ENCODE measurements at places on chromosomes 5 and 9. TPM values are rescaled to one million over a fixed set of nuclear protein-coding genes. Genes with fewer than 3 reads are reported as not detected.

DNA sequence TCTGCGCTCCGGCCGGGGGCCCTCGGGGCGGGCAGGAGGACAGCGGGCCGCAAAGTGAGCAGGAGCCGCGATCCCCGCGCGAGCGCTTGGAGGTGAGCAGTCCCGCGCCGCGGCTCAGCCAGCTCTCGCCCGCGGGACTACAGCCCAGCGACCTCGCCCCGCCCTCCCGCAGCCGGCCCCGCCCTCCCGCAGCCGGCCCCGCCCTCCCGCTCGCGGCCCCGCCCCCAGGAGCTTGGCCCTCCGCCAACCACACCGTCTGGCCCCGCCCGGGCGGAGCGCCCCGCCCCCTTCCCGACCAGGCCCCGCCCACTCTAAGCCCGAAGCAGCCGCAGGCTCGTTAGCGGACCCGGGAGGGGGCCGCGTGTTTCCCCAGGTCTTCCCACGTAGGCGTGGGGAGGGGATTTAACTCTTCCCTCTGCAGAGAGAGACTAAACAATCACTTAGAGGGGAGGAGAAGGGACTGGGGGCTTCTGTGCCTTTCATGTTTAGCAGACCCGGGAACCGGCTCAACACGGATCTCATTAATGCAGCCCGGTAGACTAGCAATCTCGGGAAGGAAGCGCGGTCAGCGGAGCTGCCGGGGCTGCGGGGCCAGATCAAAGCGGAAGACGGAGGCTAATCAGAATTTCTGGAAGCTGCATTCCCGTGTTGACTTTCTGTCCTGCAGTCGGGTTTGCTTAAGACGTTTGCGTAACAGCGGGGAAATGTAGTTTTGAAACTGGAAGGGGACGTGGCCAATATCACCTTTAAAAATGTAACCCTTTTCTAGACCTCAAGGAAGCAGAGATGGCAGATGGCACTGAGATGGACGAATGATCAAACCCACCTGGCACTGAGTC, at the start of gene MYO10:
Gene MYO10, minus strand, starts transcription at position 139 of the 839 bp plus-strand sequence. CDS start 480 bp downstream, outside the sequence.
- peak; percentile 48 for DNase-seq

- DNase-seq: no peak
Measured at GRCh38 chr5:66826696-66827095, 230.5 kb downstream of the MAST4 start.

DNA sequence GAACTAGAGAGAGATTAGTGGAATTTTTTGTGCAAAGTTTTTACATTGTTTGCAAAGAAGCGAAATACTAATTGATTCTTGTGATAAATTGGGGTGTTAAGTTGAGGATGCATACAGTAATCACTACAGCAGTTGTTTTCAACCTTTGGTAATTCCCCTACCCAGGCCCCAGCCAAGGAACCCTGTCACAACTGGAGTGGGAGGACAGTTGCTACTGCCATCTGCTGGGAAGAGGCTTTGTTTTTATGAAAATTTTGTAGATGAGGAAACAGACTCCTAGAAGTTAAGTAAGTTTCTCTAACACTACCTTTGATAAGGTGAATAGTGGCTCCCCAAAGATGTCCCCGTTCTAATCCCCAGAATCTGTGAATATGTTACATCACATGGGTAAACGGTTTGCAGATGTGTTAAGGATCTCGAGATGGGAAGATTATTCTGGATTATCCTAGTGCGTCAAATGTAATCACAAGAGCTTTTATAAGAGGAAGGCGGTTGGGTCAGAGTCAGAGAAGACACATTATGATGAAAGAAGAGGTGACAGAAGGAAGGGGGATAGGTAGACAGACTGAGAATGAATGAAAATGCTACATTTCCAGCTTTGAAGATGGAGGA, 34.0 kb upstream of the PPP1R2B start:
- peak; percentile 23 for DNase-seq

DNA sequence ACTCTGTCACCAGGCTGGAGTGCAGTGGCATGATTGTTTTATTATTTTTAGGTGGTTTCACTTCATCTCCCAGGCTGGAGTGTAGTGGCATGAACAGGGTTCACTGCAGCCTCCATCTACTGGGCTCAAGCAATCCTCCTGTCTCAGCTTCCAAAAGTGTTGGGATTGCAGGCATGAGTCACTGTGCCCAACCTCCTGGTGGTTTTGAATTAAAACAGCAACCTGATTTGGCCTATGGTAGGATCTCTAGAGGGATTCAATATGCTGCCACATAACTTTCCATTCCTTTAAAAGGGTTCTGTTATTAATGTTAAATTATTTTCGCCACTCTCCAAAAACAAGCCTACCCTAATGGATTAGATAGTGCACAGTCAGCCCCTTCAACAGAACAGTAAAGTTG, 9.9 kb upstream of the HSPA4 start:
- DNase-seq: no peak

GRCh38 chr5:67248703-67249589, 52.3 kb upstream of the CD180 start:
- DNase-seq: no peak

GRCh38 chr5:135005076-135005475, 29.0 kb downstream of the PITX1 start:
- DNase-seq: no peak

DNA sequence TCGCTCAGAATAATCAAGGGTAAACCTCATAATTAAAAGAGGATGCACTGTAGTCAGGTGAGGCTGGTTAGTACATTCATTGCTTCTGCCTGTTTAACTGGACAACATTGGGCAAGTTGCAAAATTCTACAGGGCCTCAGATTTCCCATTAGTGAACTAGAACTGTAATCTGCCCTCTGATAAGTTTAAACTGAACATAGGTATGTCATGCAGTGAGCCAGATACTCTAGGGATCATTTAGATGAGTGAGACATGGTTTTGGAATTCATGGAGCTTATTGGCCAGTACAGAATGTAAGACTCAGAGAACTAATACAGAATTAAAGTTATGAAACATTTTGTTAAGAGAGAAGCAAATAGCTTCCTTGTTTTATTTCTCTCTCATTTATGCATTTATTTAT, 35.9 kb downstream of the RNF44 start:
- no peak for DNase-seq

GRCh38 chr5:142720641-142721271, 34.9 kb upstream of the FGF1 start:
- DNase-seq: no peak

DNA sequence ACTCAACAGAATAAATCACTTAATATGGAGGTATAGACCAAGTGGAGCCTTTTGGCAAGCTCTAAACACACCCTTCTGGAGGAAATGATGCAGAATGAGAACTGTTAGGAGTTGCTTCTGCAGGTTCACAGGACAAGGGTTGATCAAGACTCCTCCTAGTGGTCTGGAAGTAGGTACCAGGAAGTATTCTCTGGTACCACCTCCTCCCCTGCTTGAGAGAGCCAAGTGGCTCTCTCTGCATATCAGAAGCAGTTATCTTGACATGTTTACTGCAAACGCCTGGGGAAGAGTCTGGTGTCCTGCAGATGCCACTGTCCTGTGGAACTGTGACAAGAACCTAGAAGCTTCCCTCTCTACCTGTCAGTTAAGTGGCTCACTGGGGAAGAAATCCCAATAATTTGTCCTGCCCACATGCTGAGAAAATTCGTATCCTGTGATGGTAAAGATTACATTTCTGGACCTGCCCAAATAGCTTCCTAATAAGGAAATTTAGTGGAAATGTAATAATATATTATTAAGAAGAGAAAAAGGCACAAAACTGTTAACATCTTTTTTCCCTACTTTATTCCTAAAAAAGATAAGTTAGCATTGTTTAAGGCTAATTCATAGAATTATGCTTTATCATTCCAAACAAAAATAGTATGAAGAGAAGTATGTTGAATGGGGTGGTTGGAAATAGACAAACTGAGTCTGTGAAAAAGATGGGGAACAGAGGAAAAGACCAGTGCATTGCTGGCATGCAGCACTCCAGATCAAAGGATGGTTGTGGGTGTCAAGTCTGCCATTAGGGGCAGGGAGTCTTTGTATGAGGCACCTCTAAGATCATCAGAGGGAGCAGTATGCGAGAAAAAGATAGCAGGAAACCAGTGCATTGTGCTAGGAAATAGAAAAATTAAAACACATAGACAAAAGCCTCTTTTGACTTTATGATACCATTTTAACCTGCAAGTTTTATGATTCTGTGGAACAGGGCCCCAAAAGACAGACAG, 118.8 kb downstream of the CDC42SE2 start:
- peak; percentile 74 for DNase-seq

GRCh38 chr9:110777196-110777875, 108.7 kb downstream of the MUSK start:
- no peak for DNase-seq

DNA sequence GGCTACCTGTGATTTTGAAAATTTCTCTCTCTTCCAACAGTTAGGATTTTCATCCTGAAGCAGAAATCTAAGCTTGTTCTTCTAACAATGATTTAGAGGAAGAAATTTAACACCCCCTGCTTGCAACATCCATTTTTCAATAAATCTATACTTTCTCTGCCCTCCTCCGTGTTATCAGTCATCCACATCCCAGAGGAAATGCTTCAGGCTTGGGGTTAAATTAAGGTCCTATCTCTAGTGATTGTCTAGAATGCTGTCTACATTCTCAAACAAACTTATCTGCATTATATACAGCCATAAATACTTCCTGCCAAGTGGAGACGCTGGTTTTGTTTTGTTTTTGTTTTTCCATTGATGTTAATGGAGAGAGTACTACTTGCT, 371.0 kb downstream of the CSNK1G3 start:
- DNase-seq: no peak

DNA sequence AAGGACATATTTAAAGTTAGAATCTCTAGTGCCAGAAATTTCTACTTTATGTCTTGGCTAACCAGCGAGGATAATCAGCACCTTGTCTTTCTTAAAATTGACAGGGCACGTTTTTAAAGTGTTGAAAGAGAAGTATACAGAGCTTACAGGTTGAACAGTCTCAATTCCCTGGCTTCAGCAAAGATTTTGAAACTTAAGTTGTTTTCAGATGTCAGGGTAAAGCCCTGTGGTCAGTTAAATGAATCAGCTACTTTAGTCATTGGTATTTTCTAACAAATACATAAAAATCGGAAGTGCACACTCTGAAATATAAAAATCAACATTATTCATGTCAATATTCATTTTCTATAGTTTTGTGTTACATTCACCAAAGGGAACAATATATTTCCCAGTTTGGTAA, 29.1 kb downstream of the SNCAIP start:
- DNase-seq: no peak

DNA sequence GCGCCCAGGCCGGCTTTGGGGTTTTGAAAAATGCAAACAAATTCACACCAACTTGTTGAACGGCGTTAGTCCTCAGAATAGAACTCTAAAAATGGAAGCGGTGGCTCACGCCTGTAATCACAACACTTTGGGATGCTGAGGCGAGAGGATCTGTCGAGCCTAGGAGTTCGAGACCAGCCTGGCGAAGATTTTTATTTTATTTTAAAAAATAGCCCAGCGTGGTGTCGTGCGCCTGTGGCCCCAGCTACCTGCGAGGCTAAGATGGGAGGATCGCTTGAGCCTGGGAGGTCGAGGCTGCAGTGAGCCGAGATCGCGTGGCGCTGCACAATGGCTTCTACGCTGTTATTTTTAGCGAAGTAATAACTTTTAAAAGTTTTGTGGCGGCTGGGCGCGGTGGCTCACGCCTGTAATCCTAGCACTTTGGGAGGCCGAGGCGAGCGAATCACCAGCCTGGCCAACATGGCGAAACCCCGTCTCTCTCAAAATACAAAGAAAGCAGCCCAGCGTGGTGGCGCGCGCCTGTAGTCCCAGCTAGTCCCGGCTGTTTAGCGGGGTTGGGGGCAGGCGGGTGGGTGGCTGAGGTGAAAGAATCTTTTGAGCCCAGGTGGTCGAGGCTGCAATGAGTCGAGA, 694 bp upstream of the PLIN2 start:
- peak; percentile 29 for DNase-seq

- DNase-seq: no peak
Measured at GRCh38 chr9:80841888-80842287, 847.5 kb downstream of the TLE1 start.

GRCh38 chr5:178859625-178860521, at the start of gene ZNF354B:
TSS of gene ZNF354B (plus strand) at chr5:178859953. CDS start at chr5:178861048, 1,095 bp downstream.
- peak; percentile 88 for DNase-seq

- no peak for DNase-seq
Measured at GRCh38 chr9:106179191-106179590, 484.9 kb downstream of the TMEM38B start.

- no peak for DNase-seq
Measured at GRCh38 chr5:61626639-61627282, 294.7 kb downstream of the ZSWIM6 start.

DNA sequence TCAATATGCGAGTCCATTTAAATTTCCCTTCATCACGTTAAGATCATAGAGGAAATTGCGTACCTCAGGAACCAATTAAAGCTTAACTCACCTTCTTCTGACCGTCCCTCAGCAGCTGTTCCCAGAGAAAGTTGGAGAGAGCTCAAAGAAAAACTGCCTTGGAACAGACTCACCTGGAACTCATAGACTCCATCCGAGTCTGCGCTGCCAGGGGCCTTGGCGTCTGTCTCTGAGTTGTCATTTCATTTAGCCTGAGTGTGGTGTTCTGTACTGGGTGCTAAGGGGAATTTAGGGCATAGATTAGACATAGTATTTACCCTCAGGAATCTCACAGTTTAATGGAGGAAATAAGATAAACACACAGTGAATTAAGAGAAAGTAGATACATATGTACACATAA, 892.7 kb downstream of the TLE1 start:
- DNase-seq: no peak

GRCh38 chr9:27352457-27353165, 55.7 kb upstream of the EQTN start:
- DNase-seq: peak; percentile 18

- DNase-seq: no peak
Measured at GRCh38 chr9:123620239-123620638, 264.2 kb downstream of the CRB2 start.

- DNase-seq: no peak
Measured at GRCh38 chr5:114363837-114364236, 2.0 kb downstream of the KCNN2 start.

GRCh38 chr5:91190314-91190690, 192.8 kb downstream of the ARRDC3 start:
- DNase-seq: no peak

- DNase-seq: no peak
Measured at GRCh38 chr5:111299831-111300432, 75.7 kb downstream of the CAMK4 start.

- DNase-seq: no peak
Measured at GRCh38 chr5:58381566-58381965, 78.3 kb downstream of the PLK2 start.

DNA sequence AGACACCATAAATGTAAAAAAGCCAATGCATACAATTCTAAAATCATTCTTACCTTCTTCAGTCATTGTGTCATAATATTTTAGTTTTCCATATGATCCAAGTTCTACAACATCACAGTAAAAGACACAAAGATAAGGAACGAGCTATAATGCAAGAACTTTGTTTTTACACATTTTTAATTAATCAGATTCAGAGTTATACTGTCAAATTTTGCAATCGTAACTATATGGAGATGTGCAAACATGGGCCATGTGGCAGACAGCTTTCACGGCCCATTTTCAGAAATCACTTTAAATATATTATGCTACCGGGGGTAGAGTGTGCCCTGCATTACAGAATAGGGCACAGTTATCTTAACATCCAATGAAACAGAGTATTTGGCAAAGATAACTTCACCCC, 188.4 kb downstream of the ACER2 start:
- no peak for DNase-seq

- DNase-seq: no peak
Measured at GRCh38 chr5:9464478-9464877, 81.4 kb downstream of the SEMA5A start.

Gene CCDC192
- total RNA-seq: not detected

Gene CD74
- 462 TPM for total RNA-seq

Gene GARIN3
- not detected for total RNA-seq

Gene ANXA2R
- 29.5 TPM for total RNA-seq

Gene DMRT3
- not detected for total RNA-seq

Gene PCDH1
- total RNA-seq: not detected

Gene OLFML2A
- not detected for total RNA-seq

Gene PGM5
- not detected for total RNA-seq

Gene GPR150
- 1.2 TPM for total RNA-seq

Gene GABBR2
- total RNA-seq: not detected

Gene LCN15
- total RNA-seq: not detected

Measured in activated CD4-positive, alpha-beta T cell treated with anti-CD3 and anti-CD28 coated beads, Interleukin-2, amount 10 ng/mL, durations not matched to agents 7 days and 5 days (primary cell).